ENCODE measurements at places on chromosomes 5 and 9.

GRCh38 chr9:22204240-22204639 is 195.1 kb upstream of the CDKN2B start:
- no peak for DNase-seq

GRCh38 chr9:104858846-104859245 is 69.1 kb downstream of the ABCA1 start:
- DNase-seq = no peak

GRCh38 chr5:158877124-158877581 is 222.6 kb downstream of the EBF1 start:
- DNase-seq = no peak

DNA sequence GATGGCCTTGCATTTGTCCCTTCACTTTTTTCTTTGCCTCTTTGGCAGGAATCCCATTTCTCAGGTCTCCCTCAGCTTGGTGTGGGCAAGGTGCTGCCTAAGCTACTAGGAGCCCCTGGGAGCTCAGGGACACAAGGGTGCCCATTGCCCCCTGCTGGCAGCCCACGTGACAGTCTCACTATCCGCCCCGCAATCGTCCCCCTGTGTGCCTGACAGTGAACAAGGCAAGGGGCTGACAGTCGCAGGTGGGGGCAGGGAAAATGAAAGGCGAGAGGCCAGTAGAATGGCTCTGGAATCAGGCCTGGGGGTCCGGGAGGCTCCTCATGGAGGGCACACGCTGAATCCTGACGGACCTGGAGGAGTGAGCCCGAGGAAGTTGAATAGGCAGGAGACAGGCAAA is 2.0 kb upstream of the PCDH12 start:
- no peak for DNase-seq

- no peak for DNase-seq
Measured at GRCh38 chr5:79181419-79182022, 54.4 kb upstream of the JMY start.

DNA sequence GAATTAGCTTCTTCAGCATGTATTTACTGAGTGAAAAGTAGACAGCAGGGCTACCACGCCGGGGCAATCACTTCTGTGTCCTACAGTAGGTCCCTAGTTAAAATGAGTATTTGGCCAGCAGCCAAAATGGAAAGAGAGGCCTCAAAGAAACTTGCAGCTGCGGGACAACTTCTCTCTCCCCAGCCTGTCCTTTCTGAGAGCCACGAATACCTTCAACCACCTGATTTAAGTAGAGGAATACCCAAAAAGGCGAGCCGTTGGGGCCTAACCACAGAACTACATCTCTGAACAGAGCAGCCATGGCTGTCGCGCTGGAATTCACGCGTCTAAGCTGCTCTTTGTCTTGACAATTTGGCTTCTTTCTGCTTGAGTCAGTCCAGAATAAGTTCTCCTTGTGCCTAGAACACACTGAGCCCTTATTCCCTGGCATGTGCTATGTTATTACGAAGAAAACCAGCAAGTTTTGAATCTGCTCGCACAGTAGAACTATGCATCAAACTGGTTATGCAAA is 43.8 kb upstream of the GOLPH3 start:
- no peak for DNase-seq

- no peak for DNase-seq
Measured at GRCh38 chr9:122090981-122091380, 2.1 kb downstream of the TTLL11 start.

- DNase-seq = no peak
Measured at GRCh38 chr5:124790301-124790894, 44.0 kb upstream of the ZNF608 start.

DNA sequence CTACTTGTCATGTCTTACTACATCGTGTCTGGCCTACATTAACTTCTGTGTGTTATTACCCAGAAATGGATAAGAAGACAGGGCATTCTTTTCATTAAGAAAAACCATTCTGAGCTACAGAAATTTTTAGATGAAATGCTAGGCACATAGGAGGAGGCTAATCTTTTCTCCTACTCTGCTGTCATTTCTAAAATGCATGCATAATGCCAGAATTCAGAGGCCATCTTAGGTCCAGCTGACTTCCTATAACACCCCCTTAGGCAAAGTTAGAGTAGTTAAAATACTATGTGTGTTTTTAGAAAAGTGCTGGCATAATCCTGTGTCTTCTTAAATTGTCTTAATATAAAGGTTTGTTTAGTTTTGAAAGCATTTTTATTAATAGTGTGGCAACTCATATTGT is 352.6 kb downstream of the CSNK1G3 start:
- DNase-seq = no peak

GRCh38 chr5:179817890-179818745 is 2.6 kb upstream of the SQSTM1 start:
- no peak for DNase-seq

DNA sequence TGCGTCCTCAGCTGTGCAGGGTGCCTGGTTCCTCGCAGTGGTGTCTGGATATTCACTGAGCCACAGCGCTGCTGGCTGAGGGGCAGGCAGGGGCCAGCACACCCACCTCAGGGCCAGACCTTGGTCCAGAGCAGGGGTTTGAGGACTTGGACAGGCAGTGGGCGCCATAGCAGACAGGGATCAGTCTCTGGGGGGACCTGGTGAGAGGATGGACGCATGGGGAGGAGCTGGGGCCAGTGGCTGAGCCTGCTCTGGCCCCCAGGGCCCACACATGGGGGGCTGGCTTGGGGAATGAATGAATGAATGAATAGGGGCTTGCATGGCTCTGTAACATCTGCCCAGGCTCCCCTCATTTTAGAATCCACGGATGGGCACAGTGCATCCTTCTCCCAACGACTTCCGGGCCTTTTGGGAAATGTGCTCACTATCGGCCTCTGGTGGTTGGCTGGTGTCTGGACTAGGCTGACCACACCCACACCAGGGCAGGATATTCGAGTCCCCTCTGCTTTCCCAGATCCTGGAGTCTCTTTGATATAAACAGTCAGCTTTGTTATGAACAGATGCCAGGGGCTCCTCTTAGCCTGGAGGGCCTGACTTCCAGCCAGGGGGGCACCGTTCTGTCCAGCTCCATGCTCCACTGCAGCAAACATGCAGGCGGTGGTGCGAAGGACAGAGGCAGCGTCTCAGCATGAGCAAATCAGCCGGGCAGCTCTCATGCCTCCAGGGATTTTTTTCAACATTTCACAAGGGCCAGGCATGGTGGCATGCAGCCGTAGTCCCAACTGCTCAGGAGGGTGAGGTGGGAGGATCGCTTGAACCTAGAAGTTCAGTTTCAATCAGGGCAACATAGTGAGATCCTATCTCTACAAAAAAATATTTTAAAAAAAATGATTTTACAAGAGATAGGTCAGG is 62.6 kb downstream of the NEK6 start:
- peak; percentile 43 for DNase-seq

DNA sequence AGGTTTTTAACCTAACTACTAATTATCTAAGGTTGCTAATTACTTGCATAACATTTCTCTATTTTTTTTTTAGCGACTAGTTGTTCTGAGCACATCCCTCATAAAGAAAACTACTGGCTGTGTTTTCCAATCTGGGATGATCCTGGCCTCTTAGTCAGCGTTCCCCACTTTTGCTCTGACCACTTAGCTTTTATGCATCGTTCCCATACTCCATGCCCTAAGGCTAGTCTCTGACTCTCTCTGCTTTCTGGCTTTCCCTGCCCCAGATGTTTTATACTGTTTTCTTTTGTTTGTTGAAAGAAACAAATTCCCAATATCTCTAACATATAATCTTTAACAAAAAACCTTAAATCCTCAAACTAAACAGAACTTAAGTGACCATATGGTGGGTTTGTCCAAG is 217.9 kb downstream of the SPATA31D1 start:
- no peak for DNase-seq

- no peak for DNase-seq
Measured at GRCh38 chr9:71253011-71253410, 131.6 kb upstream of the TRPM3 start.

- no peak for DNase-seq
Measured at GRCh38 chr5:178106556-178107239, 6.6 kb upstream of the N4BP3 start.

DNA sequence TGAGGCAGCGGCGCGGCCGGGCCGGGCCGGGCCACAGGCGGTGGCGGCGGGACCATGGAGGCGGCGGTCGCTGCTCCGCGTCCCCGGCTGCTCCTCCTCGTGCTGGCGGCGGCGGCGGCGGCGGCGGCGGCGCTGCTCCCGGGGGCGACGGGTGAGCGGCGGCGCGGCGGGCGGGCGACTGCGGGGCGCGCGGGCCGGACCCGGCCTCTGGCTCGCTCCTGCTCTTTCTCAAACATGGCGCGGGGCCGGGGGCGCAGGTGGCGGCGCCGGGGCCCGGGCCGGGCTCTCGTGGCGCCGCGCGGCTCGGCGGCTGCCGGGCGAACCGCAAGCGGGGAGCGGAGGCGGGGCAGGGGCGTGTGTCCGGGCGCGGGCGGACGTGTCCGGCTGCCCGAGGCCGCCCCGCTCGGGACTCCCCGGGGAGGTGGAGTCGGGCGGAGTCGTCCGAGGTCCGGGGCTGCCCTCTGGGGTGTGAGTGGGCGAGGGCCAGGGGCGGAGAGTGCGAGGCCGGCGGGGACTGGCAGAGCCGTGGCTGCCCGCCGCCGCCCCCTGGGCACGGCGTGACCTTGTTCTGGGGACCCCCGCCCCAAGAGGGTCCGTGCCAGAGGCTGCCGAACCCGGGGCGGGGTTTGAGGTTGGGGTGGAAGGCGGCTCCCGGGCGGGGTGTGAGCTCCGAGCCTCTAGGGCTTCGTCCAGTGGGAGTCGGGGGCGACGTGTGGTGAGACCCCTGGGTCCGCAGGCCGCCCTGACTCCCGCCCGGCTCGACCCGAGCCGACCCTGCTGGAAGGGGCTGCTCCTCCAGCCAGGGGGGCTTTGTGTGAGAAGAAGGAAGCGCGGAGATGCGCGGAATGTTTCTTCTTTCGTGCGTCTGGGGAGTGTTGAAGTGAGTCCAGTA is 485 bp downstream of the TGFBR1 start:
- peak; percentile 15 for DNase-seq

DNA sequence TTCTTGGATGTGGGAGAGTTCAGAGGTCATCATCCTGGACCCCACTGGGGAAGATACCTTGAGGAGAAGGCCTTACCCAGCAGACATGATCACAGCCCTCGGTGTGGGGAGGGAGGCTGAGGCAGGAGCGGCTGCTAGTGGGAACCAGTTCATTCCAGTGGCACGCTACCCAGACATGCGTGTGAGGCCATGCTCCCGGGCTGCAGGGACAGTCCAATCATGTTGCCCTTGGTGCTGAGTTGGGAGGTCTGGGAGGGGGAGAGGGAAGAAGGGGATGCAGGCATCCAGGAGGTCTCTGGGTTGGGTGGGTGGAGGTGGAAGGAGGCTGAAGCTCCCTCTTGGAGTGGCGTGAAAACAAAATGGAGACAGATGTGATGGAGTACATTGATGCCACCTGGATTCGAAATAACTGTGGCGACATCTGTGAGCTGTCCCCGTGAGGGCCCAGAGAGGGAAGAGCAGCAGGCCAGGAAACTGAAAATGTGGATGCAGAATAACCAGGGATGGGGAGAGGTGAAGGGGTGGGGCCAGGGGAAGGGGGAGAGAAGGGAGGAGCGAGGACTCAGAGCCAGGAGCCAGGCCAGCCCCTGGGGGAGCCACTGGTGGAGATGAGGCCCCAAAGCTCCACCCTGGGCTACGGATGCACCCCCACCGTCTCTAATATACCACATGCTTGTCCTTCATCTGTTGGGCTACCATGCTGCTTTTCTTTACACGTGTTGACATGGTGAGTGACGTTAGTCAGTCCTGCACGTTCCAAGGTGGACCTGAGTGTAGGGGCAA is 16.2 kb downstream of the NDUFS6 start:
- no peak for DNase-seq

GRCh38 chr9:14170973-14171596 is 142.9 kb downstream of the NFIB start:
- no peak for DNase-seq

- DNase-seq = no peak
Measured at GRCh38 chr5:52531105-52531504, 256.6 kb upstream of the ITGA1 start.

- no peak for DNase-seq
Measured at GRCh38 chr9:16184964-16185646, 632.3 kb downstream of the CCDC171 start.

DNA sequence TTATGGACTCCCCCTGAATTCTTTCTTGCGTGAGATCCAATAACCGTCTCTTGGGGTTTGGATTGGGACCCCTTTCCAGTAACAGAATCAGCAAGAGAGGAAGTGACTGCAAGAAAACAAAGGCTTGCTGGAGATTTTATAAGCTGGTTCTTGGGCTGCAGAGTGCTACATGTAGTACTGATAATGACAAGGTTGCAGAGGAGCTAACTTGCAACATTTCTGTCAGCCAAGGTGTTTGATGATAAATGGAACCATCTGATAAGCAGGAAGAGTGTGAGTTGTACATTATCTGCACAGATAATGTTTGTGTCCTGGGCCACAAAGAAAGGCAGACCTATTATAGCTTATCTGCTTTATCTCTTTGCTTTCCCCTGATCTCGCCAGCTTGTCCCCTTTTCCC is 37.1 kb downstream of the DNAJB5 start:
- no peak for DNase-seq

All from CD4-positive, alpha-beta T cell treated with Interleukin-15 for 4 hours (primary cell).